SJCRH30 (cell line): ENCODE measurements at places on chromosomes 11 and 22.

DNA sequence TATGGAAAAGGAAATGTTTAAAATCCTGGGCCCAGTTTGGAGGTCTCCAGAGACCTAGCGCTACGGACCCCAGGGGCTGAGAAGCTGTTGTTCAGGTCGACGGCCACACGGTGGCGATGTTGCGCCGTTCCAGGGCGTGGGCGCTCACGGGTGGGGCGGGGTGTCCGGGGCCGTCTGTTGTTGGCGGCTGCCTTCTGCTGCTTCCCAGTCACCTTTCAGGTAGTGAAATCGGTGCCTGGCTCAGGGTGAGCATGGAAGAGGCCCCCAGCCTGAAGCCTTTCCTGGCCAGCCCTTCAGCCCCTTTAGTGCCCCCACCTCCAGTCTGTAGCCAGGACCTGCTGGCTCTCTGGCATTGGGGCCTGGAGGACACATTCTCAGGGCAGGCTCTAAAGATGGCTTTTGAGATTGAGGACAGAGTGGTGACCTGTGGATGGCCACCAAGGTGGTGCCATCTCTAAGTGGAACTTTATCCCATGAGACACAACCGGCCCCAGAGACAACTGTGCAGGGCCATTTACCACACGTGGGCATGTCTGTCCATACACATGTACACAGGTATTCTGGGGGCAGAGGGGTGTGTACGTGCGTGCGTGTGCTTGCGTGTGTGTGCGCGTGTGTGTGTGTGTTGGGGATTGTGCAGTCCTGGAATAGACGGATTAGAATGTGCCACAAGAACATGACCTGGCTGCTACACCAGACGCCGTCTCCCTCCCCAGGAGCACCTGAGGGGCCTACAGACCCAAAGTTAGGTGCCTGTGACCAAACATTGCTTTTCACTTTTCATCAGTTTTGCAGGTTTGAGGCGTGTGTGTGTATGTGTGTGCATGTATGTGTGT is 53.8 kb downstream of the ST14 start:
- DNase-seq = peak; percentile 67

GRCh38 chr11:116984589-116984988 is 113.6 kb downstream of the SIK3 start:
- DNase-seq = no peak

DNA sequence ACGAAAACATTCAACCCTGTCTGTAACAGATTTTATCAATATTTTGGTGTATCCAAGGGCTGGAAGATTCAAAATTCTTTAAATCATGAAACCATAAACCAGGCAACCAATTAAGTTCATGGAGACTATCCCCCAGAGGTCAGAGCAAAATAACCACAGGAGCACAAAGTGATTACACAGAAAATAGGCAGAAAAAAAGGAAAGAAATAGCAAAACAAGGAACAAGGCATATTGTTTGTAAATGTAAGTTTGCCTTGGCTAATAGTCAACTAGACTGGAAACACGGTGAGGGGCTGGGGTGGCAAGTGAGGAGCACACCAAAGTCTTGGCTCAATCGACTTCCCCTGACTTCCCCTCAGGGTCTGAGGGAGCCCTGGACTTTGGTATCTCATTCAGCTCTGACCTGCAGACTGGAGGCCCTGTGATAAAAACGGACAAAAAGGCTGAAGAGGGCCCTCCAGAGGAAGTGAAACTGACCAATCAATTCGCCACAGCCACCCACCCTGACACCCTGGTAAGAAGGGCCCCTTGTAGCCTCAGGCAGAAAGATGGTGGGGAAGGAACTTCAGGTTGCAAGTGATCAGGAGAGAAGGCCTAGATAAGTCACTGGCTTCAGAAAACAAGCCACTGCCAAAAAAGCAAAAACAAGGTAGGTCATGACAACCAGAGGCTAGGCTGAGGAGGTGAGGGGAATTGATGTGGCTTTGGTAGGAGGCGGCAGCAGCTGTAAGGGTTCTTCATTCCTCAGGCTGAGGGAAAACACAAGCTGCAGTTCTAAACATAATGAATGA is 1.8 kb downstream of the SIK3 start:
- no peak for DNase-seq

DNA sequence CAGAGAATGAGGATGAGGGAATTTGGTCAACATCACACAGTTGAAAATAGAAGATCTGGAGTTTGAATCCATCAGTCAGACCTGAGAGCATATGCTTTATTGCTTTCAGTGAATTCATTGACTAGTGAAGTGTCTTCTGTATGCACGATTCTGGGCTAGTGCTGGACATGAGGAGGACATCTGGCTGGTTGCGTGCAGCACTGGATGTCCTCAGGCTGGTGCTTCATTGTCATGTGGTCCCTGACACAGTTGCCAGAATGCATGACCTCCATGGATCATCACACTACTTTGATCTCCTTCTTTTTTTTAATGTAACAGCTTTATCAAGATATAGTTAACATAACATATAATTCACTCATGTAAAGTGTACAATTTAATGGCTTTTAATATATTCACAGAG is 44.5 kb upstream of the MMP7 start:
- no peak for DNase-seq

DNA sequence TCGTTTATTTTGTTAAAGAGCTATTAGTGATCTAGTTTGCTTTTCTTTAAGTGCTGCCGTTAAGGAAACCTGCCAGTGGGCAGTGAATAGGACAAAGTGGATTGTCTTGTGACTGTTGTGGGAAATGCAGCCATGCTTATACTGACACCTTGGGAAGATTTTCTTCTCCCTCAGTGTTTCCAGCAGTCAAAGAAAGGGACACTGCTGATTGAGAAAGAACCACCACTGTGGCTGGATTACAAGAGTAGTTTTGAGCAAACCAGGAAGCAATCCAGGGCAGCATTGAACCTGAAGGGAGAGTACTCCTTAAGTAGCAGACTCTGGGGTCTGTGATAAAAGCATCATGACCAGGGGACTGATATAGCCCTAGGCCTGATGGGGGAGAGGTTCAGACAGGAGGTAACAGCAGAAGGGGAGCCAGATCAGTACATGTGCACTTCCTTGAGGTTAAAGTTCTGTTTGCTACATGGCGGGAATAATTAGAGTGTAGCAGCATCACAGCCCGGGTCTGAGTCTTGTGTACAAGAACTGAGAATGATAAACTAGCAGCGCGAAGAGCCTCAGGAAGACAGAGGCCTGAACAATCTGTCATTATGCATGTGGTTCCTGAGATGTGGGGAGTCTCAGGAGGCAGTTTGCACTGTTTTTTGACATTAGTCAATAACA is 167.8 kb downstream of the C11orf91 start:
- DNase-seq = no peak

DNA sequence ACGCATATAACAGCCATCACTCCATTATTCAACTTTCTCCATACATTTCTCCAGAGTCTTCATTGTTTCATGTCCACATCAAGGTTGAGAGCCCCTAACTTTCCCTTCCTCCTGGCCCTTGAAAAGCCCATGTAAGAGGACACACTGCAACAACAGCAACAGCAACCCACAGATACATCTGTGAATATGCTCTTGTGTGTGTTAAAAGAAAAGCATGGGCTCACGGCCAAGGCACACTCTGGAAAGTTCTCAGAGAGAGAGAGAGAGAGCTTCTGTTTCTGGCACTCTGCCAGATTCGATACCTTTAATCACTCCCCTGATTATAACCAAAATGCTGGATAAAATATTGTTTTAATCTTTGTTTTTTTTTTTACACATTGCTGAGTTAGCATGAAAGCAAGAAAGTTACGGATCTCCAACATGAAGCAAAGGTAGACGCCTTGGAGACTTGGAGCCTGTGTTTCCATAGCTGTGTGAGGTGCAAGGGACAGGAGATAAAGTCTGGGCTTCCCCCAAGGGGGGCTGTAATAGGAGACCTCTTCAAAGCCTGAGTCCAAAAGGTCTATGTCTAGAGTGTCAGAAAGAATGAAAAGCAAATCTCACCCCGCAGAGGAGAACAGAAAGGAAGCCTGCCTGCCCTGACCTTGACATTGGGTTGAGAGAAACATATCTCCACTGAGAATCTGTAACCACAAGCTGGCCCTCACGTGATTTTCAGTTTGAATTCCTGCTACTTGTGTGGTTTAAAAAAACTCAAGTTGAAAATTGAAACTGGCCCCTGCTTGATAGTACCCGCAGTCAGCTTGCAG is 33.7 kb upstream of the MPPED1 start:
- peak; percentile 38 for DNase-seq

GRCh38 chr22:49972163-49973017 is 11.8 kb downstream of the PIM3 start:
- no peak for DNase-seq

DNA sequence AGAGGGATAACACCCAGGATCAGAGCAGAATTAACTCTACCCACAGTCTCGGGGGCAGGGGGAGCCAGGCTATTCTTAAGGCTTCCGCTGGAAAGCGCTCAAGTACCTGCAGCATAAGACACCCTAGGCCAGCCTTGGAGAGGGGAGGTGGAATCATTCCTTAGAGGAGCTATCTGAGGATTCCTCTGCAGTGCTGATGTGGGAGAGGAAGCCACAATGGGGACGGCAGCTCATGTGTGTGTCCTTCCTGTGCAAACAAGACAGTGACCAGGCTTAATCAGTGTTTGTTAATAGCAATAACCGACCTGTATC is 382.2 kb upstream of the CADM1 start:
- no peak for DNase-seq
